ENCODE measurements at places on chromosomes 5 and 9.
A peak's percentile ranks its signal among the peaks of the same experiment; 100 is the strongest.

DNA sequence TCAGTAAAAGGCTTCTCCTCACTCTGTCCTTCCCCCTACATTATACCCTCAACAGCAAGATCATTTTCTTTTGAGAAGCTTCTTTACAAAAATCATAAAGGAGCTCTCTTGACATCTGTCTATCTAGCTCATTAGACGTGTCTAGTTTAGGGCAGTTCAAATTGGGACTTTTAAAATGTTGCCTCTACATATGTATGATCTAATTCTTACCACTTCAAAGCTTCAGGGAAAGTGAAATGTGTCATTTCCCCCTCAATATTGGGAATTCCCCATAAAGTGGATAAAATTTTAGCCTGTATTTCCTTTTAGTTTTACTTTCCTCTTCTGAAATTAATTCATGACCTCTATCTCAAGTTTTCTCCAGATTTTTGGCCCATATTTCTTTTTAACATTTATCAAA lies 323.7 kb downstream of the ARRDC3 start:
- no peak for DNase-seq

- DNase-seq, result no peak
These were observed 15.0 kb downstream of the ANKRD33B start for GRCh38 chr5:10578869-10579268.

GRCh38 chr5:64149268-64149667 lies 16.4 kb upstream of the RNF180 start:
- DNase-seq, result no peak

GRCh38 chr5:110853267-110853666 lies 114.5 kb downstream of the SLC25A46 start:
- no peak for DNase-seq

- DNase-seq, result no peak
These were observed 68.5 kb downstream of the LMX1B start for GRCh38 chr9:126682113-126682810.

- no peak for DNase-seq
These were observed 117.6 kb downstream of the PRDM6 start for GRCh38 chr5:123206618-123207017.

DNA sequence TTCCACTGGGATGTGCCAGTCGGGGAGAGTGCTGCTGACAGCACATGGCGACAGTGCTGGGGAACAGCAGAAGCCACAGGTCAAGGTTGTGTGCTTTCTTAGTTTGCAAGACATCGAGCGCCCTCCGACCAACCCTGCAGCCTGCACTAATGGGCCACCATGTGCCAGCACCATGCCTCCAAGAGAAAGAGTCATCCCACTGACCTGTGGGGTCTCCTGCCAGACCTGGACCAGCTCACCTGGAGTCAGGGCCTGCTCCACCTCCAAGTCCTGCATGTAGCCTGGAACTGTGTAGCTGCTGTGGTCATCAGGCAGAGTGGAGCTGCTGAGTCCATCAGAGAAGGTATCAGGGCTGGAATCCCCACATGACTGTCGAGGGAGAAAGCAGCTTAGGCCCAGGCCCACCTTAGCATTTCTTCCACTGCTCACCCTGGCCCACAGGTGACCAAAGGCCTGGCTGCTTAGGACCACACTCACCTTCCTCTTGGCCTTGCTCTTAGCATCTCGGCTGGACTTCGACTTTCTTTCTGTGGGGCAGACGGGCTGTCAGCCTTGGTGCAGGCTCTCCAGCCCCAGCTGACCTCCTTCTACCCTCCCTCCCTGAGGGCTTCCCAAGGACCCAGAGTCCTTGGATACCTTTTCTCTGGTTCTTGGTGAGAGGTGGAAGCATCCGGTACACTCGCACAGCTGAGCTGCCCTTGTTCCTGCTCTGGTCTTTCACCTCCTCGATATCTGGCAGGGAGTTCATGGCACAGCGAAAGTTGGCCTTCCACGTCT lies 4.1 kb downstream of the IRF1 start:
- no peak for DNase-seq

DNA sequence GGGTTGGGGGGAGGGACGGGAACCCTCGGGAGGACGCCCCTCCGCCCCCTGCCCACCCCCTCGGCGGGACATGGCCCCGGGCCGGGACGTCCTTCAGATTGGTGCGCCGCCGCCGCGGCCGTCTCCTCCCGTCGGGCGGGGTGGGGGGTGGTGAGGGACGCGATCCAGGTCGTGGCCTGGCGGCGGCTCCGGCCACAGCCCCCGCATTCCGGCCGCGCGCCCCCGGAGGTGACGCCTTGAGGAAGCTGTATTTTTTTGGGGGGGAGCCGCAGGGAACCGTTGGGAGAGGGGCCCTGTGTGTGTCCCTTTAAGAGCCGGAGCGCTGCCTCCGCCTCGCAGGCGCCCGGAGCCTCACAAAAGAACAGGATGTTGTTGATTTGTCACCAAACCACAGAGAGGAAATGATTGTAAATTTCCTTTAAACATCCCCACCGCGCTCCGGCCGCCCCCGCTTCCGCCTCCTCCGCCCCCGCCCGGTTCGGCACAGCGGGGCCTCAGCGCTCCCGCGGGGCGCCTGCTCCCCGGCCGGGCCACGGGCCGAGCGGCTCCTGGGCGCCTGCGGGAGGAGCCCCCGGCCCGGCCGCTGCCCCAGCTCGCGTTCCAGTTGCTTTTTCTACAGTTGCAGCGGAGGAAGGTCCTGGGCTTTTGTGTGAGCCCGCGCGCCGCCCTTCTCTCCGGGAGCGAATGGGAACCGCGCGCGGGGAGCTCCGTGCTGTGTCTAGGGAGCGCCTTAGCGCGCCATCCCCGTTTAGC lies 32.1 kb upstream of the SPRY4 start:
- DNase-seq, result peak; percentile 64

GRCh38 chr5:131671994-131672655 lies 37.1 kb upstream of the RAPGEF6 start:
- DNase-seq, result no peak

GRCh38 chr5:177426566-177427210 lies at the start of gene GRK6:
Gene GRK6 (plus strand): TSS chr5:177426676. CDS start chr5:177426846, 170 bp downstream.
- DNase-seq, result peak; percentile 40

DNA sequence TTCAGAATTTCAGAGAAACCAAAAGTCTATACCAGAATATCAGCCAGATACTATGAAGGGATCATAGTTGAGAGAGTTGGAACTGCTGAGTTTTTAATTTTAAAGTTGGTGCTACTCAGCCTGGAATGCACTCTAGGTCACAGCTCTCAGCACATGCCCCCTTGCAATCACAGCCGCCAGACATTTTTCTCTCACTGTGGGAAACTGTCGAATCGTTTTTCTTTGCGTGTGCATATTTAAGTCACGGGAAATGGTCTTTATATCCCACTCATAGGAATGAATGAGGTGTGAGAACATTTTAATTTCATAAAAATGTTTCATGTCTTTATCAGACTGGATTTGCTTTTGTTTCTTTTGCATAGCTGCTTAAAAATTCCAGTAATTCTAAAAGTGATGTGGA lies 12.2 kb upstream of the SPDL1 start:
- DNase-seq, result no peak

DNA sequence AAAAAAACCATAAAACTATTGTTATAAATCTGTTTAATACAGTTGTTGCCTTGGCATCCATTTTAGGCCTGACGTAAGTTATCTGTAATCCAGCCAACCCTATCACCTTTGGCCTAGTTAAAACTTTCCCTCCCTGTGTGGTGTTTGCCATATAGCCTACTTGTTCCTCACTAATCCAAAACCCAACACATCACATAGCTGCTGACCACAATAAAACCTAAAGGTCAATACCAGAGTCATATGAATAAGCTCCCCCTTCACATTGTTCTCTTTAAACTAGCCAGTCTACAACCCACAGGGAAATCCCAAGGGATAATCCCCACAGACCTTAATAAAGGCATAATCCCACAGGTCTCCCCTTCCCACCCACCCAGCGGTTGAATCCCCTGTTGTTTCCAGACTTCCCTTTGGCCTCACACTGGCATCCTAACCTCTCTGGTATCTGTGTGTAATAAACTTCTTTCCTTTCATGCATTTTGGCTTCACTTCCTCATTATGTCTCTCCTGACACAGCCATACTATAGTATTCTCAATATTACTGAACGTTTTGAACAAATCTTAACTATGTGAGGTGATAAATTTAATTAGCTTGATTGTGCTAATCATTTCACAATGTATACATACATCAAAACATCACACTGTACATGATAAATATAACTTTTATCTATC lies 50.8 kb downstream of the DTWD2 start:
- no peak for DNase-seq

Measured in AML-193 (cell line).